ENCODE measurements at places on chromosomes 12 and 14.

DNA sequence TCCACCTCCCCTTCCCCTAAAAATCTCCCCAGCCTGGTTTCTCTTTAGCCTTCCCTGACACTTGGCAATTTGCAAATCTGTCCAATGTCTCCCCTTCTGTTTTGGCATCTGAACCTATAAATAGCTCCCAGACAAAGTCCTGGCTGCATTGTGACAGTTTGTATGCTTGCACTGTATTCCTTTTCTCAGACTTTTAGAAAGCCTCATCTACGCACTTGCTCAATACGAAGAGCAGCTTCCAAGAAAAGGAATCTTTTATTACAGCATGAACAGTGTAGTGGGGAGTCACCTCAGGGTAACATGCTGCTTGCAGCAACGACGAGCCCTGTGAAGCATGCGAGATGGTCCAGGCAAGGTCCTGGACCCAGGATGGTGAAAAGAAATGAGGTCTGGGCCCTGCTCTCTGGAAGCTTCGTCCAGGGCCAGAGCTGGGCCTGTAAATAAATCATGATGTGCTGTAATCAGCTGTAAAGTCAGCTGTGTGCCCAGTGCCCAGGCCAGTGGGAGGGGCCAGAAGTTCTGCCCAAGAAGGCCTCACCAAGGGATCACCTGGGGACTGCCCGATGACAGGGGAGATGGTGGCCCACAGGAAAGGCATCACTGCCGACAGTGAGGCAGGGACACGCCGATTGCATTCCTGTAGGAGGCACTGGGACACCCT is 88.3 kb downstream of the RIN3 start:
- DNase-seq: no peak

DNA sequence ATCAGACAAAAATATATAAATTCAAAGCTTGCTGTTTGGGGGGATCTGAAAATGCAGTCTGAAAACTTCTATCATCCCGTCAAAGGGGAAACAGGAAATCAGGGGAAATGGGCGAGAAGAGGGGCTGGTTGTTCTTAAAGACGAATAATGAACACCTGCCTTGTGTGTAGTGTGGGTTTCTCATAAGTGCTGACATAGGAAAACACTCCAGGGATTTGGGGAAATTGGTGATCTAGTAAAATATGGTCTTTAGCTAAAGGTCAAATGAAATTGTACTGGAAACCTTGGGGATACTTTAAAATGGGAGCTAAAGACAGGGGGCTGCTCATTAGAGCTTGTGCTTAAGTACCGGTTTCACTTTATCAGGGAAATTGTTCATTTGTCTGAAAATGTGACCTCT is 39.6 kb upstream of the PIK3C2G start:
- DNase-seq: no peak

DNA sequence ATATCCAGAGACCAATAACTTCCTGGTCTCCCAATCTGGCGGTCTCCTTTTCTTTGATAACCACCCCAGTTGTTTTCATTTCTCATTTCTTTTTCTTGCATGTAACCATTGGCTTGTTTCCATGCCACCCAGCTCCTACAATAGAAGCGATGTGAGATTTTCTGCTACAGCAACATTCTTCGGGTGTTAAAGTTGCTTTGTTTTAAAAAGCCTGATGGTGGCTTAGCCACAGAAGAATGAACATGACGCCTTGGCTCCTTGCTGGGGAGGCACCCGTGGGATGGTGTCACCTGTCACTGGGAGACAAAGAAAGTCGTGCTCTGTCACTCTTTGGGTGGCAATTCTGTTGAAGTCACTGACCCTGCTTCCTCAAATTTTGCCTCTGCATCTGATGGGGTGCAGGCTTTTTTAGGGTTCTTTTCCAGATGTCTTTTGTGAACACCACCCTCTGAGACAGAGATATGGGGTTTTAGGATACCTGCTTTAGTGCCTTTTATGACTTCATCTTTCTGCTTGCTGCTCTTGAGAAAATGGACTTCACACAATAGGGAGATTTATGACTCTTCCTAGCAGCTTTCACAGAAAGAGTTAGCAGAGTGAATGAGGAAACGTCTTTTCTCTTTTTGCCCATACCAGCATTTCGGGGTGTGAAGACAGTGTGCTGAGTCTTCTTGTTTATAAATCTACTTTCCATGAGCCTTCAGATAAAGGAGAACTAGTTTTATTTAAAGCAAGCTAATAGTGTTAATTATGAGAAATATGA is 265.3 kb upstream of the TBX3 start:
- DNase-seq: no peak

GRCh38 chr12:32334371-32334777 is 65.0 kb upstream of the FGD4 start:
- DNase-seq: no peak

GRCh38 chr12:64895526-64895925 is 71.1 kb downstream of the TBC1D30 start:
- DNase-seq: no peak

GRCh38 chr14:104202259-104203070 is 64.1 kb downstream of the KIF26A start:
- no peak for DNase-seq

- DNase-seq: no peak
Measured at GRCh38 chr14:79596551-79596950, 614.8 kb downstream of the DIO2 start.

DNA sequence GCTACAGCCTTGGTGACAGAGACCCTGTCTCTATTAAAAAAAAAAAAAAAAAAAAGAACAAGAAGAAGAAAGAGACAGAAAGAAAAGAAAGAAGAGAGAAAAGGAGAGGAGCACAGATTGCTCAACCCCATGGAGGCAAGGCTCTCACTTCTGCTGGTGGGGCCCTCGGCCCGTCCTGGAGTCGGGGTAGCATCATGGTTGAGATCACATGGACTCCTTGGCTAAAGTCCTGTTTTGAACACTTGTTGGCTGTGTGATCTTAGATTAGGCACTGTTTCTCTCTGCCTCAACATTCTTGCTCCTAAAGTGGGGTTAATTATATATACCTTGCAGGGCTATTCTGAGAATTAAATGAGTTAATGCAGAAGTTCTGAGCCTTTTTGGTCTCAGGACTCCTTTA is 207.7 kb downstream of the CACNA1C start:
- DNase-seq: no peak

GRCh38 chr14:96042248-96042930 is 3.2 kb downstream of the C14orf132 start:
- DNase-seq: no peak

GRCh38 chr14:81521356-81521755 is 12.3 kb downstream of the SEL1L start:
- no peak for DNase-seq

Data from AML-193 (cell line).